ENCODE measurements at places on chromosomes 7 and 10.

DNA sequence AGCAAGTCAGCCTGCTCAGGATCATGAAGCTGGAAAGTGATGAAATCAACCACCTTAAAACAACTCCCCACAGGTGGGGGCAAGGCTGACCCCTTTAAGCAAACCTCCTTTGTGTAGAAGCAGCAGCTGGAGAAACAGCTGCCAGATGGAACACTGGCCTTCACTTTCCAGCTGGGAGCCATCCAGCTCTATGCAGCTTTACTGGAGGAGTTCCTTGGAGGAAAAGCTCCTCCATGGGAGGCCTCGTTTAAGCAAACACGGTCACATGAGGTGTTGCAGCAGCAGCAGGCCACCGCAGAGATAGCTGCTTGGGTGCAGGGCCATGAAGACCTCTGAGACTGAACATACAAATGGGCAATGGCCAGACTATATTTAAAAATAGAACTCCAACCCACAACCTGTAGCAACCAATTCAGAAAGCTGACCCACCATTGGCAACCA, 13.0 kb upstream of the DLG5 start:
- DNase-seq = peak; percentile 79

- DNase-seq = no peak
These were observed 55.2 kb downstream of the EGFR start for GRCh38 chr7:55073976-55074528.

DNA sequence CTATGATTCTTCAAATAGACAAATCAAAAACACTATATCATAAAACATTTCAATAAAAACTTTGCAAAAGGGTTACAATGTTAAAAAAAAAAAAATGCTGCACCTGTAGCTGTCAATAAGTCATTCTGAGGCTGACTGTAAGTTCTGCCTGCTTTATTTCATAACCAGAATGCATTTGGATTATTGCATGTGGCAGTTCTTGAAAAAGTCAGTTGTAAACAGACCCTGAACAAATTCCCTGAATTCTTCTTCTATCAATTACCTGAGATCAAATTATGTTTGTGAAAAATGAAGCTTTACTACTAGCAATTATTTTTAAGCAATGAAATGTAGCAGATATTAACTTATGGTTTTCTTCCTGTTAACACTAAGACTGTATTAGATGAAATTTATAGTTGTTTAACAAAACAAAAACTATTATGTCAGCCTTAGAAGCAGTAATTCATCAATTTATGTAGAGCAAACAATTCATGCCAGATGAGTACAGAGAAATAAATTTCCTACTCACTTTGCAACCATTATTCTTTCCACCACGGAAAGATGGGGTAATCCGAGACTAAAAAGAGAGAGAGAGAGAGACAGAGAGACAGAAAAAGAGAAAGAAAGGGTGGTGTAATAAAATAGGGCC, 107.8 kb downstream of the SFMBT2 start:
- no peak for DNase-seq

DNA sequence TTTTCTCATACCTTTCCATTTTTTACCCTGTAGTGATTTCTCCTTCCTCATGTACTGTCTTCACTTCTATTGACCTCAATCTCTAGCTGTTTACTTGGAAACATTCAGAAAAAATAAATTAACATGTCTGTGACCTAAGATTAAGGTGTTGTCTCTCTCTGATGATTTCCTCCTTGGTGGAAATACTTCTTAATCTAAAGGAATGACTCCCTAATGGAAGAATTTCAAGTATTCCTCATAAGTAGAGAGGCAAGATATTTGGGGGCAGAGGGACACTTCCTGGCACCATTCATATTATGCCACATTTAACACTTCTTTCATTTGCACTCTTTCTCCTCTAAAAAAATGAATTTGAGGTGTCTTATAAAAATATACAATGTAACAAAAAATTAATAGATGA, 202.8 kb downstream of the NEBL start:
- DNase-seq = no peak

DNA sequence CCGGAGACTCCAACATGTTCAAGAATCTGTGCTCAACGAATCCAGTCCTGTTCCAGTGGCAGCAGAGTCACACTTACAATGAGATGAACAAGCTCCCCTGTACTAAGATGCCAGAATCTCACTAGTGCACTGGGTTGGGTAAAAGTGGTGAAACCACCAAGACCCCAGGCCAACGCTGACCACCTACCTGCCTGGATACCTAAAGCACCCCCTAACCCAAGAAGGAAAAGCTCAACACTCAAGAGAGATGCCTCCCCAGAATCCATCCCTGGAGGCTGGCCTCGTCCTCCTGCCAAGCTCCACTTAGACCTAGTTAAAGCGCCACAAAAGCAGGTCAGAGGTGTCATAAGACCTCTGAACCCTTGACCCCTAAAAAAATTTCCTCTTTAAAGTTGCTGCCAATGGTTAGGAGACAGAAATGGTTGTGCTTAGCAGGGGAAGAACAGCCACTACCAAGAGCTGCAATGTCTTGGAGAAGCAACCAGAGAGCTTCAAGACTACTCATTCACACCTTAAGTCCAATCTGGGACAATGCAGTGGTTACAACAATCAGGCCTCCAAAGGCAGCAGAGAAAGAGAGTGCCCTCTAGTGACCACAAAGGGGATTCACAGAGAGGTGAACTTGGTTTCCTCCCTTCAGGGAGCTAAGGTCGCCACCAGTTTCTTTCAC, 94.6 kb upstream of the MACROH2A2 start:
- DNase-seq = peak; percentile 55

GRCh38 chr10:122045212-122045611, 56.2 kb downstream of the TACC2 start:
- DNase-seq = no peak

- peak; percentile 58 for DNase-seq
These were observed 24.8 kb downstream of the CCSER2 start for GRCh38 chr10:84353052-84353803.

GRCh38 chr7:113770146-113770738, 148.6 kb downstream of the PPP1R3A start:
- DNase-seq = no peak

- DNase-seq = no peak
These were observed 38.8 kb downstream of the ABI1 start for GRCh38 chr10:26821699-26822570.

GRCh38 chr7:36875794-36876193, 151.5 kb upstream of the AOAH start:
- peak; percentile 85 for DNase-seq

DNA sequence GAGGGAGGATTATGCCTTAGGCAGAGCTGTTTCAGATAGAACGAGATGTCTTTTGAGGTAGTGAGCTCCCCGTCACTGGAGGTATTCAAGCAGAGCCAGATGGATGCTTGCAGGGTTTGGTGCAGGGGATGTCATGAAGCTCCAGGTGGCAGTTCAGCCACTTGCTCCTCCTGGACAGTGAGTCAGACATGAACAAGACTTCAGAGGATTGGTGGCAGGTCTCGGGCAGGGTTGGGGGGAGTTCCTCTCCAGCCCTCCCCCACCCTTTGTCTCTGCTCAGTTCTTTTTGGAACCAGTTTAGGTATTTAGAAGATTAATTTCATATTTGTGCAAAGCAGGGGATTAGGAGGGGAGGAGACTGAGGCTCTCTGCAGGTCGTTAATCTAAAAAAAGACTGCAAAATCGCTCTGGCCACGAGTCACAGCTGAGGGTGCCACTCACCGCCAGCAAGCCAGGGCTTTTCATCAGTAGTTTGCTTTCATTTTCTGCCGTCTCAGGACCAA, 21.5 kb upstream of the MYL10 start:
- no peak for DNase-seq

GRCh38 chr7:152847386-152847908, 87.9 kb downstream of the ACTR3B start:
- no peak for DNase-seq

DNA sequence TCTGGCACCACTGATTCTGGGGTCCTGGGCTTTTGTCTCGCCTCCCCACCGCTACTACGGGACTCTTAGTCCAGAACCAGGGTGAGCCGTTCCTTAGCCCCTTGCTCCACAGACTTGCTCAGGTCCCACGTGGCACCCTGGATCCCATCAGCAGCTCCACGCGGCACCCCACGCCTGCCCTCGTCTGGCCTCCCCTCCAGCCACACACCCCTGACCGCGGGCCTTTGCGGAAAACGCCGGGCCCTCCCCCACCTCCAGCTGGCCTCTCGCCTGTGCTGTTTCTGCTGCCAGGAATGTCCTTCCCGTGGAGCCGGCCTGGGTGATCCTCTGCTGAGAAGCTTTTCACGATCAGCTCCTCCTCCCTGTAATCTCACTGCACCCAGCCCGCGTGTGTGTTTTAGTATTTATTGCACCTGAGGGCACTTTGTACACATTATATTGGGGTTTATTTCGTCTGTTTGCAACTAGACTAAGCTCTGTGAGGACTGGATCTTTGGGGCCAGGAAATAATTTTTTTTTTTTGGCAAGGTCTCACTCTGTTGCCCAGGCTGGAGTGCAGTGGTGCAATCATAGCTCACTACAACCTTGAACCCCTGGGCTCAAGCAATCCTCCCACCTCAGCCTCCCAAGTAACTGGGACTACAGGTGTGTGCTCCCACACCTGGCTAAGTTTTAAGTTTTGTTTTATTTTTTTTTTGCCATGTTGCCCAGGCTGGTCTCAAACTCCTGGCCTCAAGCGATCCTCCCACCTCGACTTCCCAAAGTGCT, 10.5 kb upstream of the TTYH3 start:
- no peak for DNase-seq

DNA sequence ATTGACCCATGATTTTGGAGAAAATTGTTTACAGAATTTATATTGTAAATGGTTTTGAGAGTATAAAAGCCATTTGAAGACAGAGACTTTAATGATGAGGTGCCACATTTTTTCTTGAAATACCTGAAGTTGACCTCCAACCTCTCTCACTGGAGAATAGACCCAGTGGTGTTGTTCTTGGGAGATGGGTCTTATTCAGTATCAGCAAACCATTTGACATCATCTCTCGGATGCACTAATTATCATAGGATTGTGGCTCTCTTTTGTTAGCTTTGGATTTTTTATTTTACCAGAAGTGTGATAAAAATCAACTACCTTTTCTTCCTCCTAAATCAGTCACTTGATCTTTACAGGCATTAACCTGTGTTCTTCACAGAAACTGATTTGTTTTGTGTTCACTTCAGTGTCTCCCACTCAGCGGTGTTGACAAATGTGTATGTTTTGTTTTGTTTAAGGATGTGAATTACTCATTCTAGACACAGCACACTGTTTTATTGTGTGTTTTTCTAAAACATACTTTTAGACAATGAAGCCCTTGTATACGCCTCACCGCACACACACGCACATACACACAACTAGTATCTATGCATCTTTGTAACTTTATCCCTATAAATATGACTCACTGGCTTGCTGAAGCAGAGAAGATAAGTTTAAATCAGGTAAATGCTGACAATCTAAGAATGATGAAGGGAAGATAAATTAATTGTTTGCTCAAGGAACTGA, 455.6 kb downstream of the INHBA start:
- no peak for DNase-seq

- no peak for DNase-seq
These were observed 197.5 kb downstream of the PTN start for GRCh38 chr7:137146012-137146455.

Measured in NCI-H146 (cell line).